ENCODE measurements at places on chromosomes 6 and 20. TPM values are rescaled to one million over a fixed set of nuclear protein-coding genes. Genes with fewer than 3 reads are reported as not detected.

PSMF1 gene
- 227 TPM for total RNA-seq

DNA sequence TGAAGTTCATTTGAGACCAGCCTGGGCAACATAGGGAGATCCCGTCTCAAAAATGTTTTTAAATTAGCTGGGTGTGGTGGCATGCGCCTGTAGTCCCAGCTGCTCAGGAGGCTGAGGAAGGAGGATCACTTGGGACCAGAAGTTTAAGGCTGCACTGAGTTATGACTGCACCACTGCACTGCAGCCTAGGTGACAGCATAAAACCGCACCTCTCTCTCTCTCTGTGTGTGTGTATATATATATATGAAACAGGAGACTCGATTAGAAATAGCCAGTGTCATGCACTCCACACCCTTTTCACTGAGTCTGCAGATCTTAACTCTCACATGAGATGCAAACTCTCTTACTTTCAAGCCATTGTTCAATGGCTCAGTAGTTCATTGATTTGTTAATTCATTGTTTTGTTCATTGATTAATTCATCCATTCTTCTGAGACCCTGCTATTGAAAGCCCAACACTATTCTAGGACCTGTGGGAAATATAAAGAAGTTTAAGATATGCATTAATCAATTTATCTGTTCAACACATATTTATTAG, 52.4 kb upstream of the MRPS10 start:
- no peak for DNase-seq

DNA sequence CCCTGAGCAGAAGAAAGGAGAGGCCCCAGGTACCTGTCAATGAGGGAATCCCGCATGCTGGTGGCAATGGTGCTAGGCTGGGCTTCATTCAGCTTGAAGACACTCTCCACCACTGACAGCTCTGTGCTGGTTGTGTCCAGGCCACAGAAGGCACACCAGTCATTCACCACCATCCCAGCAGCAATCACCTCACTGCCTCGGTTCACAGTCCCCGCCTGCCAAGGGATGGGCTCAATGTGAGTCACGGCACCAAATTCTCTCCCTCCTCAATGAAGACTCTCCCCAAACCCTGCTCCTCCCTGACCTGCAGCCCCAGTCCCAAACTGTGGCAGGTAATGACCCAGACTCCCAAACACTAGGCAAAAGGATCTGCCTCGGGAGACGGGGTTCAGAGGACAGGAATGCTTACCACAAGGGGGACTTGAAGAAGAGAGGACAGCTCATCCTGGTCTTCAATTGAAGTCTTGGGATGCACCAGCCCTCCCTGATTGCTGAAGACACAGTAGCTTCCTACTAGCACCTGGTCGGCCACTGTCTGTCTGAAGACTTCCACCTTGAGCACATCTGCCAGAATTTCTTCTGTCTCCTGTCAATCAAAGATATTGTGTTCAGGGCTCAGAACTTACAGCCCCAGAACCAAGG, 1.7 kb upstream of the MMP24OS start:
- DNase-seq = no peak

- no peak for DNase-seq
Observed at GRCh38 chr6:82362878-82363427, 664 bp upstream of the TPBG start.

DNA sequence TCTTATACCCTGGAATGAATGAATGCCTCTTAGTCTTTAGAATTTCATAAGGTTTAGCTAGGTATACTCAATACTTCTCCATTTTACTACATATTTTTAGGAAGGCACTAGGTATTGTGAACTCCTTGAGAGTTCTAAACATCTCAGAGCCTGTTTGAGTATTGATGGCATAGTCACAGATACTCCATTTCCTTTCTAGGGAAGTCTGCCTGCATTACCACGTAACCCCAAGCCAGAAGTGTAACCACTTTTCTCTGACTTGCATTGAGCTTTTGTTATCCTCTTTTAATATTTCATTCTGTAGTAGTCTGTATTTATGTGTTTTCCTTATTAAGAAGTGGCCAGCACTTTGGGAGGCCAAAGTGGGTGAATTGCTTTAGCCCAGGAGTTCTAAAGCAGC, 12.2 kb downstream of the TOP1 start:
- DNase-seq = no peak

DNA sequence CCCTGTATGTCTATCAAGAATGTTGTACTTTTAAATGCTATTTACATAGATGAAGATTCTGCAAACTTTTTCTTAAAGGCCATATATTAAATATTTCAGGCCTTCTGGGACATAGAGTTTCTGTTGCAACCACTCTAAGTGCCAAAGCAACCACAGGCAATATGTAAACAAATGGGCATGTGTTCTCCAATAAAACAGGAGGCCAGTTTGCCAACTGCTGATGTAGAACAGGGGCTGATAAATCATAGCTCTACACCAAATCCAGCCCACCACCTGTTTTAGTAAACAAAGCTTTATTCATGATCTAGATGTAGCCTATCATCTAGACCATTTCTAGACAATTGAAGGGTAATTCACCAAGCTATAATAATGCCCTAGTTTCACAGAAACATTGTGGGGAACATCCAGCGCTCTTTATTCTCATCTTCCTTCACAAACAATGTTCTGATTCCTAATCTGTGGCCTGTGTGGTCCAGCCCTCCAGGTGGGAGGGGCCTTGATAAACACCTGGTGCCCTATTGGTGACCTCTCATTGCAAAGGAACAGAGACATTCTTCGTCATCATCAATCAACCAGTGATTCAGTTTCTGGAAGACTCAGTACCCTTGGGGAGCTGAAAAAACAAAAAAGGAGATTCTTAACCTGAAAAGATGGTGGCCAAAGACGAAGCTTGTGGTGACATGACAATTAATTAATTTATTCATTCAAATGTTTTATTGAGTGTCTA, 80.2 kb downstream of the PREP start:
- no peak for DNase-seq

GRCh38 chr6:158086054-158086503, 82.0 kb downstream of the SERAC1 start:
- no peak for DNase-seq

- DNase-seq = no peak
Observed at GRCh38 chr6:63690221-63690620, 54.6 kb downstream of the PHF3 start.

DNA sequence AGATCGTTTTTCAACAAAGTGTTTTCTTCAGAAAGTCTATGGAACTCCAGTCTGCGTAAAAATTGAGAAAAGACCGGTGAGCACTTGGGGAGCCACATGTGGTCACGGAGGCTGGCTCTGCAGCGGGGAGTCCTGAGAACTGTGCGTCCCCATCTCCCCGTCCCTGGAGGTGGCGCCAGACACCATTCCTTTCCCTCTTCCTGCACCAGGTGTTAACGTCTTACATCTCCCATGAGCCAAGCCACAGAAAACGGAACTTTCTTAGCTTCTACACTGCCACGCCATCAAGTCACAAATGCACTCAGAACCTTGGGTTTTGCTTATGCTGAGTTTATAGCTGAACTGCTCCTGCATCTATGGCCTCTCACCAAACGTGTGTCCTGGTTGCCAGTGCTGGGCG, 62.6 kb downstream of the GINS1 start:
- DNase-seq = no peak

GRCh38 chr6:28769626-28770402, 154.0 kb downstream of the TRIM27 start:
- peak; percentile 7 for DNase-seq

- DNase-seq = no peak
Observed at GRCh38 chr6:34316431-34317171, 67.8 kb upstream of the SMIM29 start.

- no peak for DNase-seq
Observed at GRCh38 chr20:23363257-23363649, 1.3 kb downstream of the GZF1 start.

DNA sequence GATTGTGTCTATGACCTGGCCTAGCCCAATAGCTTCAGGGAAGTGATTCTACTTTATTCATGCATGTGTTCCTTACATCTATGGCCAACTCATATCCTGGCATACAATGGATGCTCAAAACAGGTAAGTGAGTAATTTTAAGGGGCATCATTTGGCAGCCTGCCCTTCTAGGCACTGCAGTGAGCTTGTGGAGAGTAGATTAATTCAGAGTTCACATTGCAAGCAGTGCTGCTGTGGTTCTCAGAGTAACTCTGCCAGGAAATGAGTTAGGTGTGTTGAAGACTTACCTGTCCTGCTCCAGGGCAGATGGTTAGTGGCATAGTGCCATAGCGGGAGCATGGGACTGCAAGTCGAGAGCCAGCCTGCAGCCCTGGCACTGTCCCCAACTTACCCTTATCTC, 158.0 kb downstream of the SCP2D1 start:
- no peak for DNase-seq

DNA sequence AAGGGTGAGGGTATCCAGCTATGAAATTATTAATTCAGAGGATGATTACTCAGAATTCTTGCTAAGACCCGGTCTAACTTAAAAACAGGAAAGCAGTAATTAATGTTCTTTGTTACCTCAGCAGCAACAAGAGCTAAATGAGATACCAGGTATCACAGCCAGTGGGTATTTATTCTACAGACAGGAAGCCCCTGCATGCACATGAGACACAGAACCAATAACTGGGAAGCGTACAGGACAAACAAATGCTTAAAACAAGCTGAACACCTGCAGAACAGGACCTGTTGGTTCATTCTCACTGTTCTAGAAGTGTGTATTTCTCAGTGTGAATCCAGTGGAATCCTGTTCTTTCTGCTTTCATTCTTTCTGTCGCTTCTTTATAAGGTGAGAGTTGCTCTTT, 30.9 kb downstream of the SCML4 start:
- DNase-seq = no peak

BPIFB1 gene
- not detected for total RNA-seq

MDFI gene
- 99.6 TPM for total RNA-seq

WFDC5 gene
- not detected for total RNA-seq

DNA sequence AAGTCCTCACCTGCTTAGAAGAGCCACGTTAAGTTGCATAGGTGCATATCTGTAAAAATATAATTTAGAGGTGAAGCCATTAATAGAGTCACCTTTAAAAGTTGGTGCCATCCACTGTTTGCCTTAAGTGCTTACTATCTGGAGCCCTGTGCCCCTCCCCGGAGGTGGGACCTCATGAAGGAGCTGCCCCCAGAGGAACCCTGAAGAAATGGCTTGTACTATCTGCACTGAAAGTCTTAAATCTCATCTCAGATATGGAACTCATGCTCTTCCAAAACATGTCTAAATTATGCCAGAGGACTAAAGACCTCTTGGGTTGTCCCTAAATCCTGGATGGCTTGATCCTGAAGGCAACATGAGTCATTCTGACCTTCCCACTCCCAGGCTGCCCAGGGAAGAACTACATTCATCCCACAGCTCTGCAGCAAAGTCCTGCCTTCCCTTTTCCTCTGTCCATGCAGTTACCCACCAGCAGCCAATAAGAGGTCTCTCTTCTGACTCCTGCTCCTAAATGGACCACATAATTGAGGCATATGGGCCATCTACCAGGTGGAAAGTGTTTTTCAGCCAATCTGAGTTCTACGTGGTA, 85.3 kb downstream of the ASXL1 start:
- DNase-seq = no peak

DNA sequence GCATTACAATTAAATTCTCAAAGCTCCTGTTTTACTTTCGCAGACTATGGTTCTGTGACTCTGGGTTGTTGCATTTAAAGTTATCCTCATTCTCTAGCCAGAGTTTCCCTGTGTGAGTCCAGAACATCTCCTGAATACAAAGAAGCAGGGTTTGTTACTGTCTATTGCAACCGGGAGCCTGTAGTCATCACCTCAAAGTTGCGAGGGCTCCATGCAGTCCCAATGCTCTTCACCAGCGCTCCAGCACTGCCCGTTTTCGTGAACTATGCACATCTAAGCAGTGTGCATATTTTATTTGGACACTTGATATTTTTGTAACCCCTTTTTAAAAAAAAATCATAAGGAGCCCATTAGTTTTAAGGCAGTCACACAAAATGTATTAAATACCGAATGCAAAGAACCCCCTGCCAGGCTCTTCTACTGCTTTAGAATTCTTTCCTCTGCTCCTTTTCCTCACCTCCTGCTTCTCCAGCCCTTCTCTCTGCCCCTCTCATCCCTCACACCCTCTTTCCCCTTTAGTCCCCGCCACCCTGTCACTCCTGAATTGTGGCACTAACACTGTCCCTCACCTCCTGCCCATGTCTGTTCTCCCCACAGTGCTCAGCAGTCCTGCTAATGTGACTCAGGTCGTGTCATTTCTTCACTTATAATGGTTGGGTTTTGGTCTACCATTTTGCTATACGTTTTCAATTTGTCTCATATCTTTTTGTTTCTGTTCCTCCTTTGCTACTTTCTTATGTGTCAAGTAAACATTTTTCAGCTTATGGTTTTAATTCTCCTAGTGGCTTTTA, 1.1 kb upstream of the HLA-C start:
- no peak for DNase-seq

MLIP gene
- total RNA-seq = not detected

TMEM170B gene
- 2.9 TPM for total RNA-seq

DNA sequence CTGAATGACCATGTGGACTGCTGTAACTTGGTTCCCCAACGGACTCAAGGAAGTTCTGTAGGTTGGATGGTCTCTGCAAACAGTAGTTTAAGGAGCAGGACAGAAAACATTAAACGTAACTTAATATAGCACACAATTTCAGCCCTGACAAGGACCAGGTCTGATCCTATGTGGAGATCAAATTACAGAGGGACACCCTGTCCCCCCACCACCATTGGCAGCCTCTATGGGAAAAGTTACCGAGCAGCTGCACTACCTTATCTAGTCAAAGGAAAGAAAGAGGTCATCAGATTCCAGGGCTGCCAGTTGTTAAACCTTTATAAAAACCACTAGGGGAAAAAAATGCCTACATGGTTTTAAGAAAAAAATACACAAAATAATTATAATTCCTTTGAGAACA, 191.5 kb upstream of the RSPO3 start:
- no peak for DNase-seq

PBOV1 gene
- total RNA-seq = not detected

DNA sequence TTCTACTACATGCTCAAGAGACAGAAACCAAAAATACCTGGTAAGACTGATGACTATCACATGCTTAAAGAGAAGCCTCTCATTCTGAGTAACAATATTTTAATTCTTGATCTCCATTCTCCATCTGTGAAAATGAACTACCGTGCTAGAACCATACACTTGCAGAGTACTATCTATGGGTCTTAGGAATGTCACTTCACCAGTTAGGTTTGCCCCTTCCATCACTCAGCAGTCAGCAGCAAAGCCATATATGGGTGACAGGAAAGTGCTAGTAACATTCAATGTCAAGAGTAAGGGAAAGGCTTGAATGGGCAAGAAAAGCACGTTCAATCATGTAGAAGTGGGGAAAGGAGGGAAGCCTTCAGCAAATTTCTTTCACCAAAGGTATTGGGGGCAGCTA, 2.3 kb downstream of the DNAAF9 start:
- DNase-seq = no peak

DNA sequence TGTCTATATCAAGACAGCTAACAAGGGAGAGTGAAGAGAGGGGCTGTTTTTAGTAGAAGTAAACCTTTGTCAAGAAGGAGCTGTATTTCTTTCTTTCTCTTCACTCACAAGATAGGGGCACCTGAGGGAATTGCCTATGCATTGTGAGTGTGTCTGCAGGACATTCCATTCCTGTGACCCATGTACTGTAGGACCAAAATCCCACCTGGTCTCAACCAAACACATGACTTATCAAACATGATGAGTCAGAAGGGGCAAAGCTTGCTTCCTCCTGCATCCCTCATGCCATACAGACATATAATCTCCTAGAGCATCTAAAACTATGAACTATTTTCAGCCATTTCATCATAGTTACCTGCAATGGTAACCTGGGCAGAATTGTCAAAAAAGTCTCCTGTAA, 21.8 kb downstream of the PKHD1 start:
- peak; percentile 93 for DNase-seq

TXLNB gene
- total RNA-seq = not detected

GRCh38 chr20:58028123-58028522, 200.3 kb downstream of the ANKRD60 start:
- no peak for DNase-seq

DYNLRB1 gene
- total RNA-seq = 143 TPM

GRCh38 chr6:15421945-15422733, 176.3 kb downstream of the JARID2 start:
- DNase-seq = no peak
